ENCODE measurements at places on chromosomes 16 and 17.

- no peak for DNase-seq
Observed at GRCh38 chr17:3002538-3003295, 60.7 kb downstream of the OR1D5 start.

DNA sequence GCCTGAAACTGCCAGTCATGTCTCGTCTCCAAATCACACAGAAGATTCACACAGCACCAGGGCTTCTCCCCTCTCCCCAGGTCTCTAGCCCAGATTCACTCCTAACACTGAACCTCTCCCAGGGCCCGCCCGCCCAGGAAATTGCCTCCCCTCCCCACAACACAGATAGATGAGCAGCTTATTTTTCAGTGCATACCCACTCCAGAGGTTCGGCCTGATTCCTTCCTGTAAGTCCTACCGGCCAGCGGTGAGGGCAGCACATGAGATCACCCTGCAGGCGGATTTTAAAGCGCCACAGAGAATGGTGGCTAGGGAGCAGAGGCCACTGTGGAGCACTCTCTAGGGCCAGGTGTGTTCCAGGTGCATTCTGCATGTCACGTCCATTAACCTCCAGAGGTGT lies 301.8 kb downstream of the IRF8 start:
- no peak for DNase-seq

DNA sequence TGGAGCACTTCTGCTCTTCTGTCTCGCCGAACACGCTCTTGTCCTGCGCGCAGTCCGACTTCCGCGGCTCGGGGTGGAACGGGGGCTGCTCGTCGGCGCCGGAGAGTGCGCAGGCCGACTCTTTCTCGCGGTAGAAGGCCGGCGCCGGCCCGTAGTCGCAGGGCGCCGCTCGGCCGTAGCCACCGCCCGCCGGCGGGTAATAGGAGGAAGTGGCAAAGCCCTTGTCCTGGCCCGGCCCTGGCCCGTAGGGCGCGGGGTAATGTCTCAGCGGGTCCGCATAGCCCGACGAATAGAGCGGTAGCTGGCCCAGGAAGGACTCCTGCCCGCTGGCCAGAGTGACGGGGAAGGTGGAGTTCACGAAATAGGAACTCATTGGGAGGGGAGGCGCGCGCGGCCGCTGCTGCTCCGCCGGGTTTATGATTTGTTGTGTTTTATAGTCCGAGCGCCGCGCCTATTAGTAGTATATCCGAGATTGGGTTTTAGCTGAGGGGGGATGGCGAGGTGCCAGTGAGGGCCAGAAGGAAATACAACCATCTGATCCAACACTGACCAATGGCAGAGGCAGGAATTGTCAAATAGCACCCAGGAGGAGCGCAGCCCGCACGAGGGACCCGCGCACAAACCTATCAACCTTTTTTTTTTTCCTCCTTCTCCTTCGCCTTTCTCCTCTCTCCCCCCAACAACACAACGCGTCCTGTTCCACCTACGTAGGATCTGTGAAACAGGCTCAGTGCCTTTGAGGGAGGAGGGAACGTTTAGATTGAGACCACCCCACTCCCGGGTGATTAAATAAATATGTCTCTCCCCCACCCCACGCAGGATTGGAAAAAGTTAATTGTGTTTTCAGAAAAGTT lies 4.4 kb upstream of the HOXB5 start:
- peak; percentile 59 for DNase-seq

GRCh38 chr16:30485818-30486436 lies 13.4 kb downstream of the ITGAL start:
- no peak for DNase-seq

DNA sequence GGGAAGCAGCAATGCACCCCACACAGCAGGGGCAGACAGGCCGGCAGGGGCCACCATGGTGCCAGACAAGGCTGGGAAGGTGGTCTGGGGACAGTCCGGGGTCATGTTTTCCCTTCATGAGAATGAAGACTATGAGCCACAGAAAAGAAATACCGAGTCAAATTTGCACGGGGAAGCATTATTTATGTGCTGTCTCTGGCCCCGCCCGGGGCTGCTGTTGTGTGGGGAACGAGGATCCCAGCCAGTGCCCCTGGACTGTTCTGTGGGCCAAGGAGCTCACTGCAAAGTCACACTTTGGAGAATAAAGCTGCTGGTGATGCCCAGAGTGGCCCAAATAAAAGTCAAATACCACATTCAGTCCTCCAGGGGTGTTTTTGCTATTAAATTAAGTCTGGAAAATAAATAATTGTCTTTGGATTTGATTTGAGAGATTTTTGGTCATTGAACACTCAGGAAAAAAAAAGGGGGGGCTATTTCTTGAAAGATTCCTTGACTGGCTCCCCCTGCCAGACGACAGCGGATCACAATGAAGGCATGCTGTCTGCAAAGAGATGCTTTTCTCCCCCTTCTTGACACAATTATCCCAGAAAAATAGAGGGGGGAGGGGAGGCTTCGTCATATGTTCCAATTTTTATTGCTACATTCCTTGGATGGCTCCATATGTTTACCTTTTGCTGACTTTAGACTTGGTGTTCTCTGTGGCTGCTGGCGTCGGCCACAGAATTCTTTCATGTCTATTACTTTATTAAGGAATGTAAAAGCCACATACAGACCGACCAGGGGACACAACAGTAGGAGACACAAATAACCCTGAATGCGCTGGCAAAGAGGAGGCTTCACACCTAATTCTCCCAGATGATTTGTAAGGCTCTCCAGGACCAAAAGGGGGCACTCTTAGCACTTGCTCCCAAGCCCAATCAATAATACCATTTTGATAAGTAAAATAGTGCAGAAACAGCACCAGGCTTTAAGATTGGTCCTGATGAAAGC lies 27.1 kb upstream of the ANKFN1 start:
- no peak for DNase-seq

DNA sequence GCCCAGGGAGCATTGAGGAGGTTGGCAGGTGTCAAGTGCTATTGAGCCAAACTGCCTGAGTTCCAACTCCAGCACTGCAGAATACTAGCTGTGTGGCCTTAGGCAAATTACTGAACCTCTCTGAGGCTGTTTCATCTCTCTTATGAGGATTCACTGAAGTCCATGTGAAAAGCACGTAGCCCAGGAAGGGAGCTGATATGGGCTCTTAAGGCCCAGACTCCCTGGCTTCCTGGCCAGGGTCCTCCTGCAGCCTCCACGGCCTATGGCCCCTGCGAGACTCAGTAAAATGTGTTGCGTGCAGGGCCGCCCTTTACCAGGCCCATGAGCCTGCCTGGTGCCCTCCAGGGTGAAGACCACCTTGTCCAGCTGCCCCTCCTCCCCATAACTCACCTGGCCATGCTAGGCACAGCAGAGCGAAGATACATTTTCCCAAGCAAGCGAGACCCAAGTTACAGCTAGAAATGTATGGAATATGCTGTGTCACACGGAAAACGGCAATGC lies 133.7 kb upstream of the TNRC6C start:
- DNase-seq, result no peak

GRCh38 chr16:1188432-1189189 lies 35.7 kb downstream of the CACNA1H start:
- peak; percentile 52 for DNase-seq
